ENCODE measurements at places on chromosomes 1 and 21.

- no peak for DNase-seq
Observed at GRCh38 chr1:162899422-162900146, 38.6 kb upstream of the CCDC190 start.

DNA sequence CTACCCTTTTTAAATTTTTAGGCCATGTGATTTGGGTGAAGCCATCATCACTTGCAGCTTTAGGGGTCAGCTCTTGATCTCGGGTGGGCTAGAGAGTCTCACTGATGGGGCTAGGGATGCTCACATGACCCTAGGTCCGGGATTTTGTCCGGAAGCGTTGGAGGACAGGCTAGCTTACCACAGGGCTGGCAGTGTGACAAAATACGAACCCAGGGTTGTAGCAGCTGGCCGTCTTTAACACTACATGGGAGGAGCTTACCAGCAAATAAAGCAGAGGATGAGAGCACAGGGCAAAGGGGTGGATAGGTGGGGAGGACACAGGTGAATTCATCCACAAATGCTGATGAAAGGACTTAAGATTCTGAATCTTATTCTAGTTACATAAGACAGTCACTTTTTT is 21.9 kb downstream of the GPR161 start:
- no peak for DNase-seq

DNA sequence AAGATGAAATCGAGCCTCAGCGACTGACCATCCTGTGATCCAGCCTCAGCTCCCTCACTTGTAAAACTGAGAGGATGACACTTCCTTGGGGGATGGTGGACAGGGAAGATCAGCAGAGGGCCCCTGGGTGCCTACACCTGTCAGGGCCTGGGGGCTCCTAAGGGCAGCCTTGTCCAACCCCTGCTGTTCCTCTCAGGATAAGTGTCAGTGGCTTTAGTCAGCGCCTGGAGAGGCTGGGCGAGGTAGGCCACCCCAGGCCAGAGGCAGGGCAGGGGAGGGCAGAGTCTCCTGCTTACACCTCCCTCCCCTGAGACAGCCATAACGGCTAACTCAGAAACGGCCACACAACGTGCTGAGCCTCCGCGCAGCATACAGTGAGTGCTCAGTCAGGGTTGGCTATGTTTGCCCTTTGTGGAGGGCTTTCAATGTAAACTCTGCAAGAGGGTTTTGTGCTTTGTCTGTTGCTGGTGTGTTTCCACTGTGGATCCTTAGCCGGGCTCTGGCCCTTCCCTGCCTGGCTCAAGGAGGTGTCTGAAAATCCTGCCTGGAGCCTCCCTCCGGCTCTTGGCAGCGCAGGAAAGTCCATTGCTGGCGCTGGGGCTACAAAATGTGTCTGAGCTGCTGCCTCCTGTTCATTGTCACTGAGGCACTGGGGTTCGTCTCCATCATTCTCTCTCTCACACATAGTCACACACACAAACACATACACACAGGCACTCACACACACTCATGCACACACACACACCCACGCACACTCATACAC is 588.4 kb downstream of the PTPRU start:
- DNase-seq = no peak

DNA sequence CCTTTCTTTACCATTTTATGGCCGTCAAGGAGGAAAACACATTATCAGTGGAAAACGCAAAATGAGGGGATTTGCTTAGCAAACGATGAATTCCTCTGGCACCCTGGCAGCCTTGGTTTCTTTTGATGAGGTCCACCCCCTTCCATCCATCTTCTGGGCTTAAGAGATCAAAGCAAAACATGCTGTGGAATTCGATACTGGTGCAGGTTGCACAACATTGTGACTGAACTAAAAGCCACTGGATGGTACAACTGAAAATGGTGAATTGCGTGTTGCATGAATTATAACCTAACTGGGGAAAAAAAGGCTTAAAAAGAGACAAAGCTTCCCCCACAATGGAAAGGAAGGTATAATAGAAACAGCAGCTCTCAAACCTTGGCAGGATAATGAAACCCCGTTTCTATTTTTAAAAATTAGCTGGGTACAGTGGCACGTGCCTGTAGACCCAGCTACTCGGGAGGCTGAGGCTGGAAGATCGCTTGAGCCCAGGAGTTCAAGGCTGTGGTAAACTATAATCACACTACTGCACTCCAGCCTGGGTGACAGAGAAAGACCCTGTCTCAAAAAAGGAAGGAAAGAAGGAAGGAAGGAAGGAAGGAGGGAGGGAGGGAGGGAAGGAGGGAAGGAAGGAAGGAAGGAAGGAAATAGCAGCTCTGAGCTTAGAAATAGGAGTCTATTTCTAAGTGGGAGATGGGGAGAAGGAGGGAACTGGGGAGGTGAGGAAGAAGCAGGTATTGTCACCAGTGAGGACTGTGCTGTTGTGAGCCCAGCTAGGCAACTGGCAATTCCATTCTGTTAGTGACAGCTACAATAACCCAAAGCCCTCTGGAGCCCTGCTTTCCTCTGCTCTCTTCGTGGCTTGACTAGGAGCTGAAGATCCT is 29.0 kb upstream of the LGALS8 start:
- DNase-seq = no peak

- DNase-seq = no peak
Observed at GRCh38 chr1:63713627-63714481, 60.0 kb upstream of the ROR1 start.

DNA sequence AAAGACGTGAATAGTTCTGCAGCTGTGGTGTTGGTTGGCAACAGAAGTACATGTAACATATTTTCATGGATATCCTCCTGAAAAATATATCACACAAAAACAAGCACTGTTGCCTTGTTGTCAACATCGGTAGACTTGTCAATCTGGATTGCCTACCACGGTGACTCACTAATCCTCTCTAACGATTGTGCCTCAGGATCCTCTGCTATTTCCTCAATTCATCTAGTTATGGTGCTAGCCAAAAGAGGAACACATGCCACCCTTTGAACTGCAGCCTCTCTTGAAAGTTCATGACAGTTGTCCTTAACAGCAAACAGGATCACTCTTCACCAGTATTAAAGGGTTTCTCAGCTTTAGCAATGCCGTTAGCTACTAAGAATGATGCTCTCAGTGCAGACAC is 25.7 kb downstream of the RASAL2 start:
- no peak for DNase-seq

DNA sequence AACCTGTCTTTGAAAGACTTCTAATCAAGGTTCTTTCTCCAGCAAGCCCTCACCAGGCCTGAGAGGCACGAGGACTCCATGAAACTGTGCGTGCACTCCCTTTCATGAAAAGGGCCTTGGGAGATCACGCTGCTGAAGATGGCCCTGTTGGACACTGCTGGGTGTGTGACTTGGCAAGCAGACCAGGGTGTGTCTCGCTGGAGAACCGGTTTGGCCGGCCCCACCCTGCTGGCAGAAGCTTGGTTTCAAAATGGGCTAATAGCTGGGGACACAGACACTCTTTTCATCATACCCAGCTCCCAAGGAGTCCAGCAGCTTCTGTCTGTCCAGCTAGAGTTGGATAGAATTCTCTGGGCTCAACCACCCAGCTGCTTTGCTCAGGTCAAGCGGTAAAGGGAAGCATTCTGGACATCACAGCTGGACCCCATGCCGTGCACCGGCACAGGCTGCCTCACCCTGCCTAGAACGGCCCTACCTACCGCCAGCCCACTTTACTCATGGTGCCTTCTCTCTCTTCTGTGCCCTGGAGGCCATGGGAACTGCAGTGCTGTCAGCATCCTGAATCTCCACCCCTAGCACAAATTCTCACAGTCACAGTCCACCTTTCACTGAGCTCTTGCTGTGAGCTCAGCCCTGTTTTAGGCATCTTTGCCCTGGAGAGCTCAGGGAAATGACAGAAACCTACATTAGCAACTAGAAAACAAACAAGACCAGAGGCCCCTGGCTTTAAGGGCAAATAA is 24.6 kb downstream of the PKP1 start:
- DNase-seq = no peak

DNA sequence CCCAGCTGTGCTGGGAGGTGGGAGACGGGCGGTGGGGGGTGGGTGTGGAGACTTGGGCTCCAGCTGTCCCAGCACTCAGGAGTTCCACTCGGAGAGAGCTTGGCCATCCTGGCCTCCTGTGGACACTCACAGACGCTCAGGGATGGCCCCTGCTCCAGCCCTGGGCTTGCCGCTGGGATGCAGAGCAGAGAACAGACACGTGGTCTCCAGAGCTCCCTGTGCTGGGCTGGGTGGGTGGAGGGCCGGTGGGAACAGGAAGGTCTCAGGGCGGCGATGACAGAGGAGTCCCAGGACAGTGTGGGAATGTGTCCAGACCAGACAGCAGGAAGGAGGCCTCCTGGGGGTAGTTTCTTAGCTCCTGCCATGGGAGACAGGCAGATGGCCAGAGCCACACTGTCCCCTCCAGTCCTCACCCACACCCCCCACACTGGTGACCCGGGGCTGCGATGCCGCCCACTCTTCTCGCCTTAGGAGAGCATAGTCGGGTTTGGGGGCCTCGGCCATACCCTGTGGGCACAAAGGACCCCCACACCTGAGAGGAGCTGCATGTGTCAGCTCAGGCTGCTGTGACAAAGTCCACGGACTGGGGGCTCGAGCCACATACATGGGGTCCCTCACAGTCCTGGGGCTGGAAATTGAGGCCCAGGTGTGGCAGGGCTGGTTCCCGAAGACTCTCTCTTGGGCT is 2.0 kb downstream of the KRTAP10-9 start:
- DNase-seq = no peak

DNA sequence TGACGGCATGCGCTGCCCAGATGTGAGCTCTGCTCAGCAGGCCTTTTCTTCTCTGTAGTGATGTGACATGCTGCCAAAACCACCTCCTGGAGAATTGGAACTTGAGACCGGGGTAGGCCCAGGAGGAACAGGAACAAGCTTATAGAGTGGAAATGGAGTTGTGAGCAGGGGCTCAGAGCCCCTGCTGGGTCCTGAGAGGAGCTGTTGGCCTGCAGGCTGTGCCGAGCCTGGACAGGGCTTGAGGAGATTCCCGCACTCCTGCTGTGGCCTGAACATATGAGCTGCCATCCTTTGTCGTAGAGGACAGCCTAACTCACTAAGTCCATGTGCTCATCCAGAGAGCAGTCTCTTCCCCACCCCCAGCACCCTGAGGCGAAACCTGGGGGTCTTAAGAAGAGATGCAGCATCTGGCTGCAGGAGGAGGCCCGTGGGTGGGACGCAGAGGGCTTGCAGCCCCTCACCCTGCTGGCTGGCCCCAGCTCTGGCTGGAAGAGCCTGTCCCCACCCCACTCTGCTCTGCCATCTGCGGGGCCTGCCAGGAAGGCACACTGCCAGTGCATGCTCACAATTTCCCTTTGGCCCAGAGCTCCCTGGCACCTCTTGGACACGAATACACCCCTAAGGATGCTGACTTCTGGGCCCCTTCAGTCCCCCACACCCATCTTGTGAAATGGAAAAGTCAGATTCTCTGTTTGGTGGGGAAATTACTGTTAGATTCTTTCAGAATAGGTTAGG is 42.5 kb downstream of the PTPRF start:
- no peak for DNase-seq

GRCh38 chr1:145982010-145982723 is 14.2 kb downstream of the TXNIP start:
- no peak for DNase-seq

GRCh38 chr1:174326278-174326677 is 121.5 kb upstream of the GPR52 start:
- DNase-seq = no peak

DNA sequence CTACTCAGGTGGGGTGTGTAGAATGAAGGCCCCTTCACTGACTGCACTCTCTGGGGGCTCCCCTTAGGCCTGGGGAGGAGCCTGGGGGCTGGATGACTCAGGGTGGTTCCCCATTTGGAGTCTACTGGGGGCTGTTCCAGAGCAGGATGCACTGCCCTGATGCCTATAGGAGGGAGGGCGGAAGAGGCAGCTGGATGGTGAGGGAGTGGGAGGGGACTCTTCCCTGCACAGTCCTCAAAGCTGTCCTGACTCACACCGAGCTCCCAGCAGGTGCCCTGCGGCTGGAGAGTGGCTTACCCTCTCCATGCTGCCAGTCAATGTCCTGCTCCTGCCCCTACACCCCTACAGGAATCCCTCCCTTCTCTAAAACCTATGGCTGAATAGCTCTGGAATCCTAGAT is 204.4 kb downstream of the TRABD2B start:
- no peak for DNase-seq

- no peak for DNase-seq
Observed at GRCh38 chr1:46020010-46020409, 112.4 kb downstream of the PIK3R3 start.

DNA sequence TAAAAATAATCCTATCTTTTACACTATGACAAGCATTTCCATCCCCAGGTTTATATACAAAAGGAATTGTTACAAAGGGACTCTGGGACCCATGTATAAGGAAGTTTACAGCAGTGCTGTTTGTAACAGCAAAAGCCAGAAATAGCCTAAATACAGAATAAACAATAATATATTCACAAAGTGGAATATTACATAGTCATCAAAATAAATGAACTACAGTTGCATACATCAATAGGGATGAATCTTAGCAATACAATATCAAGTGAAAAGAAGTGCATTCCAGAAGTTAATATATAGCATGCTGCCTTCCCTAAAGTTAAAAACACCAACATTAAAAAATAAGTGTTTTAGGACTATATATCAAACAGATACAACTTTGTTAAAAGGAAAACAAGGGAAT is 77.3 kb downstream of the EDEM3 start:
- DNase-seq = no peak

DNA sequence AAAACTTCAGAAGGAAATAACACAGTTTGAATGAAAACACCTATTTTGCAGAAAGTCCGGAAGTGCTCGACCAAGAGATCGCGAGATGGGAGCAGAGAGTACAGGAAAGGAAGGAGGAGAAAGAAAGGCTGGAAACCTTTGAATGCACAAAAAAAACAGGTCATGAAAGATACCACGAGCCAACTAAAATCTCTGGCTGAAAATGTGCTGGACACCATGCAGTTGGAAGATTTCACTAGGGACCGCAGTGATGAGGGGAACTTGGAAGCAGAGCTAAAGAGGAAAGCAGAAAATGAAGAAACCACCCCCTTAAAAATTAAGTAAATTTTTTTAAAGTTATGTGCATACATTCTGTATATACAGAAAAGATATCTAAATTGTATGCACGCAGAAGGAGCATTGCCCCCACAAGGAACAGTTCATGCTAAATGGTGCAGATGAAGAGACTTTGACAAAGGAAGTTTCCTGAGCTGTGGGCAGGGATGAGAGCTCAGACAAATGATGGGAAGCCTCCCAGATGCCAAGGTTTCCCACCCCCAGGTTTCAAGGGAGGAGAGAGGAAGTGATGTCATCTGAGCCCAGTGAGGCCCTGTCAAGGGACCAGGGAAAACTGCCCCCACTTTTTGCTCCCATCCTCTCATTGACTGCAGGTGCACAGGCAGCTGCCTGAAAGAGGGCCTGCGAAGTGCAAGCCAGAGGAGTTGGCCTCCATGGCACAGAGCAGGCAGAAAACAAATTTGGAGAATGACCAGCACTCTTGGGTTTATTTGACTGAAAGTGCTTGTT is 52.5 kb downstream of the ETS2 start:
- no peak for DNase-seq

DNA sequence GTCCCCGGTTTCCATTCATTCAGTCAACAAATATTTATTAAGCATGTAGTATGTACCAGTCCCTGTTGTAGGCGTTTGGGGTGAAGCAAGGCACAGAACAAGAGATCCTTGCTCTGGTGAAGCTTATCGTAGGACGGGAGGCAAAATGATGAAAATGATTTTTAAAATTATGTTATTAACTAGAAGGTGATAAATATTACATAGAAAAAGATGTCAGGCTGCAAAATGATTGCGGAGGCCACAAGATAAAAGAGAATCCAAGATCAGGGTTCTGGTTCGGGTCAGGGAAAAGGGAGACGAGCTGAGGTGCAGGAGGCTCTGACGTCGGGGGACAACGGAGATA is 602 bp upstream of the CGN start:
- no peak for DNase-seq

- no peak for DNase-seq
Observed at GRCh38 chr1:215710036-215710898, 143.2 kb downstream of the KCTD3 start.

GRCh38 chr1:208008534-208008933 is 97.6 kb upstream of the CD34 start:
- no peak for DNase-seq

Measured in hypothalamus (tissue), 51 donors.